Stimulated activated CD8-positive, alpha-beta memory T cell treated with anti-CD3 and anti-CD28 coated beads, Interleukin-15, amount 100 ng/mL, for 4 hours (primary cell): ENCODE measurements at places on chromosomes 4 and X.

DNA sequence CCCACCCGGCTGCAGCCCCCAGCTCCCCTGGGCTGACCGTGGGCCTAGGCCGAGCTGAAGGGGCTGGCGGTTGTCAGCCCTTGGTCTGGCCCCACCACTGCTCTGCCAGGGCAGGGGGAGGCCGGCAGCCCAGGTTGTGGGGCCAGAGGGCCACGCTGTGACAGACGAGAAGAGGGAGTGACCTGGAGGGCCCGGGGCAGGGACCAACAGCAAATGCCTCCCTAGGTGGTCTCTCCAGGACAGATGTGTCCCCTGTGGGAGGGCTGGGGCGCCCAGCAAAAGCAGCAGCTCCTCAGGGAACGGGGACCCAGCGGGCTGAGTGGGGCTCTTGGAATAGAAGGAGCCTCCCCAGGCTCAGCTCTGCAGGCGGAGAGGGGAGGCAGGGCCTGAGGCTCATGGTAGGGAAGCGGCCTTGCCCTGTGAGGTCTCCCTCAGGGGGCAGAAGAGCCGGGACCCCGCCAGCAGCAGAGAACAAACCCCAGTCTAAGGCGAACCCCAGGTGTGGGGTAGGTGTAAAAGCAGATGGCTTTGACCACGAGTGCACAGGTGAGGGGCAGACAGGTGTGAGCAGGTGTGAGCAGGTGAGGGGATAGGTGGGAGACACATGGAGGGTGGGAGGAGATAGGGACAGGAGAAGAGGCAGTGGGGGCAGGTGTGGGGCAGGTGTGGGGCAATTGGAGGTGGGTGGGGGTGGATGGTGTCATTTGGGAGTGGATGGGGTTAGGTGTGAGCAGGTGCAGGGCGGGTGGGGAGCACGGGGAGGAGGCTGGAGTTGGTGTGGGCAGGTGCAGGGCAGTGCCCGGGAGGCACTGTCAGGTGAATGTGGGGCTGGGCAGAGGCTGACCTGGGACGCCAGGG lies 34.1 kb upstream of the SPON2 start:
- DNase-seq = no peak

DNA sequence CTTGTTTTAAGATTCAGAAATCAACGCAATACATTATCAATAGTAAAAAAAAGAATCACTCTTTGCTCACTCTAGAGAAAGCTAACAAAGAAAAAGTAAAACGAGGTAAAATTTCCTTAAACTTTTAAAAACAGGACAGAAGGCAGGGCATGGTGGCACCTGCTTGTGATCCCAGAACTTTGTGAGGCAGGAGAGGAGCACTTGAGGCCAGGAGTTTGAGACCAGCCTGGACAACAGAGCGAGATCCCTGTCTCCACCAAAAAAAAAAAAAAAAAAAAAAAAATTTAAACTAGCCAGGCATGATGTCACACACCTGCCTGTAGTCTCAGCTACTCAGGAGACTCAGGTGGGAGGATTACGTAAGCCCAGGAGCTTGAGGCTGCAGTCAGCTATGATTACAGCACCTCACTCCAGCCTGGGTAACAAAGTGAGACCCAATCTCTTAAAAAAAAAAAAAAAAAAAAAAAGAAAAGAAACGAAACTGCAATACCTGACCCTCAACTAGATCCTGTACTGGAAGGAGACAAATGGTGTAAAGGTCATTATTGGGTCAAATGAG lies 3.5 kb downstream of the CCNI start:
- no peak for DNase-seq

DNA sequence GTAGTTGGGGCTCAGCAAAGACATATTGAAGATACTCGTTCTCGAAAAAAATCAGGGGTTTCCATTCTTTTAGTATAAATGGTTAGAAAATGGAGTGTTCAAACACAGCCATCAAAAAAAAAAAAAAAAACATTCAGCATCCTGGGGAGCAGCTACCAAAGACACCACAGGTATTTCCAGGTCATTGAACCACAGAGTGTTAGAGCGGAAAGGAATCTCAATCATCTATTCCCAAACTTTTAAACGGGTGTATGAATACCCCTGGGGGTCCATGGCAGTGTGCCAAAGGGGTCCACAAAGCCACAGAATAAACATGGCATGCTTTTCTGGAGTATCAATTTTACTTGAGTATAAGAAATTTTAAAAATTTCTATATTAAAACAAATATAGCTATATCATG lies 6.9 kb upstream of the FGF16 start:
- no peak for DNase-seq

GRCh38 chr4:4711902-4712301 lies 147.6 kb upstream of the MSX1 start:
- DNase-seq = no peak

DNA sequence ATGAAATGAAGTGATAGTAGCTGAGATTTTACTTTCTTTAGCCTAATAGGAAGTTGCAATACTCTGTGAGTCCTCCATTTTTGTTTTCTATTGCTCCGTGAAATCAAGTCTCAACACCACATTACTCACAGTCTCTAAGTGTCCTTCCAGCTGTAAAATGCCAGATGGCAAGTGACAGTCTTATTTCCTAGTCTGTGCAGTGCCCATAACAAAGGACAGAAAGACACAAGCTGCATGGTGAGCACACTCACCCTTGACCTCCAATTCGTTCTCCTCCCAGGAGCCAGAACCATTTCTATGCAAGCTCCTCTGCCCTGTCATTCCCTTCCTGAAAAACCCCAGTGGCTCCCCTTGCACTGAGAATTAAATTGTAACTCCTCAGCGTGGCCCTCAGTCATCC lies 101.6 kb downstream of the PARM1 start:
- DNase-seq = no peak

DNA sequence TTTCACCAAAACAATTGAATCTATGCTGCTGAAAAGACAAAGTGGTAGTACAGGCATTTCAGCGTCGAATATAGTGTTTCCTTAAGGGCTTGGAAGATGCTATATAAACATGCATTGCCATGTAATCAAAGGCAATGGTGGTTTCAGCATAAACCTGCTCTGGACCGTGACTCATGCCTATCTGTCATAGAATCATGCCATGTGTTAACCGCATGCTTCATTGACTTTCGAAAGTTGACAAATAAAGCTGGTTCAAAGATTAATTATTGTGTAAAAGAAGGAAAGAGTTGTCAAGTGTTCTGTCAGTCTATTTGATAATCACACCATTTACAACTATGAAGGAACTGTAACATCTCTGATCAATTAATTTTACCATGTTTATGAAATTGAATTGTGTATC lies 83.2 kb downstream of the FUNDC1 start:
- DNase-seq = no peak

DNA sequence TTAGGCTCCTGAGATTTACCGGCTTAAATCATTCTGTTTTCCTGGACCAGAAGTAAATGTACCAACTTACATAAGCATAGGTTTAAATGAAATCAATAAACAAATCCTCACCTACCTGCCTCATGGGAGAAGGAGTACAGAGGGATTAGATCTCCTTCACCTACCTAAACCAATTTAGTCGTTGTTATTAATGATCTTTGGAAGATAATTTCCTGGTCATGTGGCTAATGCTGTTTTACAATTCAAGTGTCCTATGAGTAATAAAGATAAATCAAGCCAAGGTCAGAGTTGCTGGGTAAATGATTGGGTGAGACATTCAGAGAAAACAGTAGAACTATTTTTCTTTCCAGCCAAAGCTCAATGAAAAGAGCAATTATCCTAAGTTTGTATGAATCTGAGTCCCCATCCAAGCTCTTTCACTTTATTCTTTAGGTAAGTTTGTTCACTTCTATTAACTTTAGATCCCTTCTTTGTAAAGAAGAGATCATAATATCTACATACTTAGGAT lies 423.0 kb upstream of the FAM241A start:
- no peak for DNase-seq

DNA sequence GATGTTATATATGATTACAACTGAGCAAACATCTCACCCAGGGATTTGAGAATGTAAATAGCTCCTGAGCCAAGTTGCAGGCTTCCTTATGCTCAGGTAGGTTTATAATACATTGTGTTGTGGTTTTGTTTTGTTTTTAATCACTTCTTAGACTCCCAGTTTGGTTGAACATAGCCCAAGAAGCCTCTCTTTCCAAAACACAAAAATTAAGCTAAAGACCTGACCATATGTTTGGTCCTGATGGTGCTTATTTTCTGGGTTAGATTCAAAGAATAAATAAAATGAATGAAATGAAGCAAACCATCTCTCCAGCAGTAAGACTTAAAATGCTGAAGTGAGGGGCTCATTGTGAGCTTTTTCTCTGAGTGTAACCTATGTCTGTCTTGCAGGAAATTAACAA lies 93.5 kb downstream of the GRXCR1 start:
- no peak for DNase-seq

DNA sequence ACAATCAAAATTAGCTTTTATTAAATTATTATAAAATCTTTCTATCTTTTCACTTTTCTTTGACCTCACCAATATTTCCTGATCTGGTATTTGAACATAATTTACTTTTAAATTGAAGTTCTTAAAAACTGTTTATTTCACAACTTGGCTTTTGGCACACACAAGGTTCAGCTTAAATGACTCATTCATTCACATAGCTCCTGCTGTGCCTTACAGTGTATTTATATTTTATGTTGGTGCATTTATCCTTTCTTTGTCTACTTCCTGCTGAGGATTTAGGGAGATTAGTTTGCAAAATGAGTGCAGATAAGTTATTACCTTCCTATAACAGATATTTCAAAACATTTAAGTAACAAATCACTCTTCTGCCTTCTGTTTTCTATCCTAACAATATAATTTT lies 430.6 kb downstream of the DTHD1 start:
- no peak for DNase-seq

- DNase-seq = no peak
These were observed 99.1 kb downstream of the MAML3 start for GRCh38 chr4:140054861-140055260.

- no peak for DNase-seq
These were observed 971.6 kb upstream of the INTU start for GRCh38 chr4:126661194-126661593.

- DNase-seq = no peak
These were observed 9.6 kb downstream of the MAMLD1 start for GRCh38 chrX:150372756-150373155.

GRCh38 chrX:105229146-105229545 lies 8.7 kb upstream of the TEX13A start:
- DNase-seq = no peak

DNA sequence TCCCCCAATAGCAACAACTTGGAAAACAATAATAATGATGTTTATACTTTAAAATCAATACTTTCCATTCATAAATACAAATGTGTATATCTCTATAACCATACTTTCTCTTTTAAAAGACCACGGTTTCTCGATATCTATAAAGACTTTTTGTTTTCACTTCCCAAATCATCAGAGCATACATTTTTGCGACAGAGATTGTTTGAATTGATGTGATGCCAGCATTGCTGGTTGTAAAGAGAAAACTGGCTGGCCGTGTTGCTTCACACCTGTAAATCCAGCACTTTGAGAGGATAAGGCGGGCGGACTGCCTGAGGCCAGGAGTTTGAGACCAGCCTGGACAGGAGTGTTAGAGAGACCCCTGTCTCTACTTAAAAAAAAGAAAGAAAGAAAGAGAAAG lies 77.6 kb upstream of the ZNF518B start:
- DNase-seq = no peak

- no peak for DNase-seq
These were observed 149.6 kb downstream of the RAPGEF2 start for GRCh38 chr4:159252491-159252890.

GRCh38 chrX:15946783-15947580 lies 92.4 kb upstream of the AP1S2 start:
- DNase-seq = no peak

DNA sequence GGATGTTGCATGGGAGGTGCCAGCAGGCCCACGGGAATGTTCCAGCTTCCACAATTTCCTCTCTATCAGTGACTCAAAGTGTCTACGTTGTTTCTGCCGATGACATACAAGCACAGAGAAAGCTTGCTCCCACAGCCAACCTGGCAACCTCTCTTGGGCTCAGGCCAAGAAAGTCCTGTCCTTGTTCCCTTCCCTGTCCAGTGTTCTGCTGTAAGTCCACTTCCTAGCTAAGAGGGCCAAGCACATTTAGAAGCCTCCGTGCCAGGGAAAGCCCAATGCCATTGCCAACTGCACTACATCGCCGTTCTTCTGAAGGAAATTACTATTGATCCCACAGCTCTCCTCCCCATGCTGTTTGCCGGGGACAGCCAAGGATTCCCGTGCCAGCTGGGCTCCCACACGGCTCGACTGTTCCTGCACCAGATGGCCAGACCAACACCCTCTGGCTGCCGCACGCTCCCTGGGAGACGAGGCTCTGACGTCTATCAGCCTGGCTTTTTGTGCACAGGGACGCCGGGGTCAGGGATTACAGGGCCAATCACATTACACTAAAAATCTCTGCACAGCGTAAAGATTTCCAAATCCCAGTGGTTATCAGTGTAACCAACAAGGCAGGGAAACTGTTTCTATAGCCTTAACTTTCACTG lies 284.0 kb downstream of the BCOR start:
- no peak for DNase-seq

- no peak for DNase-seq
These were observed 46.8 kb downstream of the TMEM165 start for GRCh38 chr4:55442541-55442940.

DNA sequence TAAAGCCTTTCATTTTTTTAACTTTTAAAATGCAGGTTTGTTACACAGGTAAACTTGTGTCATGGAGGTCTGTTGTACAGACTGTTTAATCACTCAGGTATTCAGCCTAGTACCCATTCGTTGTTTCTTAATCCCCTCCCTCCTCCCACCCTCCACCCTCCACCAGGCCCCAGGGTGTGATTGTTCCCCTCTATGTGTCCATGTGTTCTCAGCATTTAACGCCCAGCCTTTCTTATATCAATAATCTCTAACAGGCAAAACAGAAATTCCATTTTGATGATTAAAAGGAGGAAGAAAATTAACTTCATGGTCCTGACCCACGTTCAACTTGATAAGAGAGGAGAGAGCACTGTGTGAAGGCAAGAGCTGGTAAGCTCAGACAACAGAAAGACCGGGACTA lies 75.1 kb downstream of the TSPAN5 start:
- no peak for DNase-seq

GRCh38 chrX:40423299-40423698 lies 157.5 kb upstream of the ATP6AP2 start:
- no peak for DNase-seq

DNA sequence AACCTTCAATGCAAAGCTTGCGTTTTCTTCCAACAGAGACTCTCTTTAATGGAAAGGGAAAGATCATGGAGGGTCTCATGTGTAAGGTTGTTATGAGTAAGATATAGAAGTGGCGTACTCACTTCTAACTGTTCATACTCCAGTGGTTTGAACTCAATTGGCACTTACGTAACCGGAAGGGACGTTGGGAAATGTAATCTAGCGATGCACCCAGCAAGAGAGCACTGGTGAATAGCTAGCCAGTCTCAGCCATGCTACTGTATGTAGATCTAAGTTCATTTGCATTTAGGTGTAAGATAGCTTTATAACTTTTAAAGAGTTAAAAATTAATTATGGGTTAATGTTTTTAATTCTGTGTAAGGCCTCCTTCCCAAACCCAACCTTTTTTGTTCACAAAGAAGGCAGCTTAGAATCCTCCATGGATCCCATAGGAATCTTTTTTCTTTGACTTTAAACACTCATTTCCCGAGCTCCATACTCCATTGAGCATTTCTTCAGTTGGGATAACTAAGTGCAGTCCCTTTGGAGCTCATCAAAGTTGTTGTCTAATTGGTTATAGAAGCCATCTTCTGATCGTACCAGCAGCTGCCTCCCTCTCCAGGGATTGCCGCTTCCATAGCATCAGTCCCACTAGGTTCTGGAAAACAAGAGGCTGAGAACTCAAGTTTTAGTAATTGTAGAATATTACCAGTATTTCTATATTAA lies 191.1 kb downstream of the RAPGEF2 start:
- no peak for DNase-seq
